ENCODE measurements at places on chromosomes 13 and 19.

GRCh38 chr19:8445488-8446001, 770 bp downstream of the HNRNPM start:
- peaks cover 30% of the 10 kb centered on the region for H3K36me3 ChIP-seq
- no peaks in the 10 kb centered on the region for H3K27me3 ChIP-seq
- peak overlapping the region; percentile 89 for H3K27ac ChIP-seq
- DNase-seq, result peak; percentile 49
- H3K4me3 ChIP-seq, result peak overlapping the region; percentile 87

DNA sequence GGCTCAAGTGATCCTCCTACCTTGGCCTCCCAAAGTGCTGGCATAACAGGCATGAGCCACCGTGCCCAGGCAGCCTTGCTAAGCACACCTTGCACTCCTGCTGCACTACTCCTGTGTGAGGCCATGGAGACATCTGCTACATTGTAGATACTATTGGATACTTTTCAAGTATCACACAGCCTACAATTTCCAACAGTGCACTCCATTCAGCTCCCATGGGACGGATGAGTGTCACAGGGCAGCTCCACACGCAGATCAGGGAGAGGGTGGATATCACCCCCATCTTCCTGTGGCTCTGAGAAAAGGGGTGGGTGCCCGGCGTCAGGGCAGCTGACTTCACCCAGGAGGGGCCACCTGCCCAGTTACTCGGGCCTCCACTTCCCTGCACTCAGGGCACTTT, 39.1 kb upstream of the CCNE1 start:
- DNase-seq, result no peak
- H3K4me1 ChIP-seq, result peaks cover 16% of the 10 kb centered on the region
- no peak overlapping the region for H3K27ac ChIP-seq
- no peak overlapping the region for H3K4me3 ChIP-seq
- no peaks in the 10 kb centered on the region for H3K36me3 ChIP-seq
- H3K27me3 ChIP-seq, result no peaks in the 10 kb centered on the region

- H3K4me1 ChIP-seq, result peaks cover 51% of the 10 kb centered on the region
- H3K27me3 ChIP-seq, result no peaks in the 10 kb centered on the region
- peaks cover 55% of the 10 kb centered on the region for H3K36me3 ChIP-seq
- DNase-seq, result no peak
These were observed 34.8 kb downstream of the VAV1 start for GRCh38 chr19:6807291-6807690.

DNA sequence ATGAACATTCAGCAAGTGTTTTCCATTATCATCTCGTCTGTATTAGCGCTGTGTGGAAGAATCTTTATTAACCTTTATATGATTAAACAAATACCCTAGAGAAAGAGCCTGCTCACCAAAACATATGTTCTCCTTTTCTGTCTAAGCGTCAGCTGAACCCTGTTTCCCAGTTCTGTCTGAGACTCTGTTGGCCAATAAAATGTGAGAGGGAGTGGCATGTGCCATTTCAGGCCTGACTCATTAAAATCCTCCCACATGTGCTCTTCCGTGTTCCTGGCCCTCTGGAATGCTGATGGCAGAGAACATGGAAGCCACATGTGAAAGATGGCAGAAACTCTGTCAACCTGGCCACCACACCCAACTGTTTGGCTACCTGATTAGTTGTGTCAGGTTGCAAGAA, 181.9 kb upstream of the EDNRB start:
- DNase-seq, result no peak
- H3K4me1 ChIP-seq, result no peaks in the 10 kb centered on the region
- H3K27ac ChIP-seq, result no peak overlapping the region
- no peak overlapping the region for H3K4me3 ChIP-seq
- peaks cover 3% of the 10 kb centered on the region for H3K27me3 ChIP-seq

DNA sequence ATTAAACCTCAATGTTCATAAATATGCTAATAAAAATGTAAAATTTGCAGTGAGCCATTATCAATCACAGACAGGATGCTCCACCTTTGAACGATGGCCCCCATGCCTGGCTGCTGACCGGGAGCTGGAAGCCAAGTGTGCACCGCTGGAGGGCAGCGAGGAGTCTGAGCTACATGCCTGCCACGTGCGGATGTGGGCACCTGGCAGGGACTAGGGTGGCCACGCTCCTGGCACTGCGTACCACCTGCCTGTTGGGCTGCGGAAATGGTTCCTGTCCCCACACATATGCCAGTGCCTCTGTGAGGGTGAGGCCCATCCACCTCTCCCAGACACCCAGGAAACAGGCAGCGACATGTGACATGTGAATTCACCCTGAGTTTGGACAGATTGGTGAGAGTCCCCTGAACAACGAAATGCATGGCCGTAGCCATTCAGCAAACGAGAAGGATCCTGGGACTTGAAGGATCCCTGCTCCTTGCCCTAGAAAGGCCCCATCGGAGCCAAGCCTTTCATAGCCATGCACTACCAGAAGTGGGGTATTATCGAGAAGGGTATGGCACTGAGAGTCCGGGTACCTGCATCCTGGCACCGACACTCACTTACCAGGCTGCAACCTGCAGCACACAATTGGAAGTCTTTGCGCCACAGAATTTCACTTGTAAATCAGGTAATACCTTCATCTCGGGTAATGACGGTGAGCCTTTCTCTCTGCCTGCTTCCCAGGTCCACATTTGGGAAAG, 35.8 kb downstream of the TSHZ3 start:
- H3K4me1 ChIP-seq, result no peaks in the 10 kb centered on the region
- H3K27ac ChIP-seq, result no peak overlapping the region
- H3K36me3 ChIP-seq, result no peaks in the 10 kb centered on the region
- no peak for DNase-seq

GRCh38 chr19:18284712-18285360, 3.4 kb upstream of the JUND start:
- H3K4me1 ChIP-seq, result peaks cover 59% of the 10 kb centered on the region
- H3K27ac ChIP-seq, result peak overlapping the region; percentile 91
- H3K27me3 ChIP-seq, result no peaks in the 10 kb centered on the region
- DNase-seq, result peak; percentile 58

DNA sequence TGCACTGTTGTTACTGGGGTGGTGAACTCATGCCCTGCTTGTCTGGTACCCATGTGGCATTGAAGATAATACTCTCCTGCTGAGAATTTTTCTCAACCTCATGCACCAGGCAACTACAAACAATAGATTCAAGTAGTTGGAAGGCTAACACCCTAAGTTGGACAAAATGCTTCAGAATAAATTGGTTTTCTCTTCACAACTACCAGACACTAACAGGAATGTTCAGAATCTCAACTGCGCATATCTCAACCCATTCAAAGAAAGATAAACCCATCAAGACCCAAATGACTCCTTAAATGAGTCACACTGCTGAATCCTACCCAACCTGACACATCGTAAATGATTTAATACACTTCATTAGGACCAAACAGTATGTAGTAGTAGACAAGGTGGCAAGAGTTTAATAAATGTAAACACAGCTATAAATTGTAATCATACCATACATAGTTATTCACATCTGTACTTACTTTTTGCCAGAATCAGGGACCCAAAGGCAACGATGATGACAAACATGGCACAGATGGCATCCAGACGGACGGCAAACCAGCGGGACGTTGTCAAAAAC, 227.4 kb downstream of the ABCC4 start:
- peaks cover 16% of the 10 kb centered on the region for H3K36me3 ChIP-seq
- H3K27me3 ChIP-seq, result no peaks in the 10 kb centered on the region
- no peak overlapping the region for H3K27ac ChIP-seq
- H3K4me1 ChIP-seq, result no peaks in the 10 kb centered on the region

GRCh38 chr13:49533591-49534269, 38.0 kb downstream of the PHF11 start:
- no peak overlapping the region for H3K4me3 ChIP-seq
- peaks cover 19% of the 10 kb centered on the region for H3K4me1 ChIP-seq
- DNase-seq, result no peak
- peaks cover 59% of the 10 kb centered on the region for H3K36me3 ChIP-seq
- H3K27me3 ChIP-seq, result no peaks in the 10 kb centered on the region

DNA sequence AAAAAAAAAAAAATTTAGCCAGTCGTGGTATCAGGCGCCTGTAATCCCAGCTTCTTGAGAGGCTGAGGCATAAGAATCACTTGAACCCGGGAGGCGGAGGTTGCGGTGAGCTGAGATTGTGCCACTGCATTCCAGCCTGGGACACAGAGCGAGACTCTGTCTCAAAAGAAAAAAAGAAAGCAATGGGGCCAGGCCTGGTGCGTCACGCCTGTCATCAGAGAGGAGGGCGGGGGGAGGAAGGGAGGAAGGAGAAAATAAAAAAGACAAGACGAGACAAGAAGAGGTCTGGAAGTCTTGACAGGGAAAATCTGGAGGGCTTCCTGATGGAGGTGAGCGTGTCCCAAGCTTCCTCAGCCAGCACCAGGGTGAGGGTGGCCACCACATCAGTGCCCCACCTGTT, 54.9 kb upstream of the PTPRS start:
- H3K4me1 ChIP-seq, result no peaks in the 10 kb centered on the region
- peaks cover 13% of the 10 kb centered on the region for H3K27me3 ChIP-seq
- H3K4me3 ChIP-seq, result no peak overlapping the region
- no peak overlapping the region for H3K27ac ChIP-seq
- no peaks in the 10 kb centered on the region for H3K36me3 ChIP-seq
- no peak for DNase-seq

- no peaks in the 10 kb centered on the region for H3K27me3 ChIP-seq
- H3K4me3 ChIP-seq, result no peak overlapping the region
- no peak for DNase-seq
- peaks cover 5% of the 10 kb centered on the region for H3K4me1 ChIP-seq
These were observed 36.3 kb downstream of the ZC3H13 start for GRCh38 chr13:46016216-46016615.

DNA sequence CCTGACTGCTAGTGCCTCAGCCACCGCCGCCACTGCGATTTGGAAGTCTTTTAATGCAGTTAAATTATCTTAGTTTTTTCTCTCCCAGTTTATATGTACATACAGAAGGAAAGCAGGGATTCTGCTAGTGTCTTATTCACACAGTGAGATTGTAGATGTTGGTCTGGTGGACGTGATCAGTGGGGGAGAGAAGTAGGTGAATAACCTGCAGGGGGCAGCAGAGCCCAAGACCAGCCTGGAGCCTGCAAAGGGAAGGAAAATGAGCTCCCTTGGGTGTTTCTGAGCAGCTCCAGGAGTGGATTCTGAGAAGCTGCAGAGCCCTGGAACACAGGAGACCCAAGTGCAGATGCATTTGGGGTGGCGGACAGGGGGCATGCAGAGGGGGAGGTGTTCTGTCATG, 26.3 kb downstream of the ZNF844 start:
- H3K4me3 ChIP-seq, result no peak overlapping the region
- peak; percentile 63 for DNase-seq
- no peak overlapping the region for H3K27ac ChIP-seq
- peaks cover 12% of the 10 kb centered on the region for H3K4me1 ChIP-seq
- H3K36me3 ChIP-seq, result peaks cover 9% of the 10 kb centered on the region

- no peaks in the 10 kb centered on the region for H3K4me1 ChIP-seq
- H3K27me3 ChIP-seq, result peaks cover 1% of the 10 kb centered on the region
- H3K36me3 ChIP-seq, result no peaks in the 10 kb centered on the region
- H3K4me3 ChIP-seq, result no peak overlapping the region
- DNase-seq, result no peak
- H3K27ac ChIP-seq, result no peak overlapping the region
These were observed 3.0 kb downstream of the ACSBG2 start for GRCh38 chr19:6138511-6138910.

DNA sequence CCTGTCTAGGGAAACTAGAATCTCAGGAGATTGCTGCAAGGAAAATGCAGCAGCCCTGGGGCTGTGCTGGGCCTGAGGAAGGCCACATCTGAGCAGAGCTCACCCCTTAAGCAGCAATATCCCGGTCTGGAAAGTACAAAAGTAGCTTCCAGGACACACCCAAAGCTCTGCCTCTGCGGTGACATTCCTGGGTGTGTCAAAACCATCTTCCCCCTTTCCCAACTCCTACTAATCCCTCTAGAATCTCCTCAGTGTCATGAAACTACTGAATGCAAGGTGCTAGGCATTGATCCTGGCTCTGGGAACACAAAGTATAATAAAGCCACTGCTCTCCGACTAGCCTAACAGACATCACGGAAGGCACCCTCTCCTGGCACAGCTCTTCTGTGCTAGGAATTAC, 5.0 kb downstream of the PBX4 start:
- no peak for DNase-seq
- H3K4me3 ChIP-seq, result no peak overlapping the region
- H3K36me3 ChIP-seq, result peaks cover 60% of the 10 kb centered on the region
- peak overlapping the region; percentile 21 for H3K27ac ChIP-seq
- H3K27me3 ChIP-seq, result no peaks in the 10 kb centered on the region
- peaks cover 68% of the 10 kb centered on the region for H3K4me1 ChIP-seq

DNA sequence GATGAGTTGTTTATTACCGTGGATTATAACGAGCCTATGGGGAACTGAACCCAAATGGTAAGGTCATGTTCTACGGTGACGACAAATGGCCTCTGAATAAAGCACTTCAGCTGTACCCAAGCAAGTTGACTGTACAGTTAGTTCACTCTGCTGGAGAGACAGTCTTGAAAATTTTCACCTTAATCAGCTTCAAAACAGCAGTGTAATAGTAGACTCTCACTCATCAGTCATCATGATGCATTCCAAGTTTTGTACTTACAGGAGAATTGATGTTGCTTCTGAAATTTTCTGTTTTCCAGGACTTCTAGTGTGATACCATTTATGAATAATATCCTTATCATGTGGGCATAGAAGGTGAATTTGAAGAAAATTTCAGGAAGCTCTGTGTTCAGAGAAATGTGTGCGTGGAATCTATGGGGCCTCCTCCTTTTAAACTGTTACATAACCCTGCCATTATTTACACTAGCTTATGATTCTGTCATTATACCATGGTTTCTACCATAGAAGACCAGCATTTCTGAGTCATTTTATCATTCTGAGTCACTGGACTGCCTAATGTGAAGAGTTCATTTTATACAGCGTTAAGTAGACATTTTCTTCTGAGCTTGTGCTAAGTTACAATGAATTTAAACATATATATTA, 96.9 kb downstream of the WDFY2 start:
- H3K4me1 ChIP-seq, result peaks cover 7% of the 10 kb centered on the region
- no peak overlapping the region for H3K4me3 ChIP-seq
- DNase-seq, result no peak
- no peak overlapping the region for H3K27ac ChIP-seq
- H3K36me3 ChIP-seq, result peaks cover 18% of the 10 kb centered on the region
- no peaks in the 10 kb centered on the region for H3K27me3 ChIP-seq

DNA sequence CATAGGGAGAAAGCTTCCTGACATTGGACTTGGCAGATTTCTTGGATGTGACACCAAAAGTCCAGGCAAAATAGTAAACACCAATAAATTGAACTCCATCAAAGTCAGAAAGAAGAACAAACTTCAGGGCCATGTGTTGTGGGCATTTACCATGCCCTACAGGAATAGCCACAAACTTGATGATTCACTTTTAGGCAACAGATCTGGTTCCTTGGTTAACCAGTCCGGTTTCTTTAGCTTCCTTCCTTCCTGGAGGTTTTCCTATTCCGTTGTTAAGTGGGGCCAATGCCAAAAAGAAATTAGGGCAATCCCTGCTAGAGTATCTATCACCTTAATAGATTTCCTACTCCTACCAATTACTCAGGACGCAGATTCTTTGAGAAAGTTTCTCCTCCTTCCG, 25.2 kb downstream of the IGFL1 start:
- H3K27me3 ChIP-seq, result peaks cover 59% of the 10 kb centered on the region
- peaks cover 3% of the 10 kb centered on the region for H3K4me1 ChIP-seq

All from activated CD4-positive, alpha-beta memory T cell treated with anti-CD3 and anti-CD28 coated beads, Interleukin-2, amount 10 ng/mL, durations not matched to agents 7 days and 5 days (primary cell).